ENCODE measurements at places on chromosomes 12 and 14.

DNA sequence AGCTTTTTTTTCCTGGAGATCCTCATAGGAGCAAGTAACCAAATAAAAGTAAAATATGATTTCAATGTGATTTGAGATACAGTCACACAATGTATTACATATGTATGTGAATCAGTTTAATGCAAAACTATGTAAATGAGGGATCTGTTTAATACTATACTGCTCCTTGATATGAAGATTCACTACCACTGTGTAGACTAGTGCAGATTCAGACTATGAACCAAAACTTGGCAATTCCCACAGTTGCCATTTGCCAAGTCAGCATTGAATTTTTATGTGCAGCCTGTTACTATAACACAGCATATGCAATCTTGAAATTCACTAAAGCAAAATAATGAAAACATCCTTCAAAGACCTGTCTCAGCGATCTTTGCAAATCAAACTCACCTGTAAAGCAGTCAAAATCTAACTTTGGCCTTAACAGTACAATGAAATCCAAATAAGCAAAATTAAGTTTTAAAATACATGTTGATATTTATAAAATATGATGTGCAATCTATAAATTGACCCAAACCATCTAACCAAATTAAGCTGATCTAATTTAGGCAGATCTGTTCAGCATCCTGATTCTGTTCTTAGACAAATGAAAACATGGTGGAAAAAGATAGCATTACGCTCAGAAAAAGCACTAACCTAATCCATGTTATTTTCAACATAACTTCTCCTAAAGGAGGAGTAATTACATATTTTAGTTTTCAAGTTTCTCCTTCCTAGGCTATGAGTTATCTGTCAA, 25.5 kb upstream of the LMNTD1 start:
- no peak overlapping the region for H3K4me3 ChIP-seq
- no peaks in the 10 kb centered on the region for H3K36me3 ChIP-seq
- no peaks in the 10 kb centered on the region for H3K27me3 ChIP-seq
- no peaks in the 10 kb centered on the region for H3K4me1 ChIP-seq
- DNase-seq = no peak

- no peak overlapping the region for H3K27ac ChIP-seq
- no peak overlapping the region for H3K4me3 ChIP-seq
- H3K27me3 ChIP-seq = no peaks in the 10 kb centered on the region
- H3K36me3 ChIP-seq = no peaks in the 10 kb centered on the region
These were observed 216.2 kb upstream of the PLEKHG7 start for GRCh38 chr12:92486443-92487137.

DNA sequence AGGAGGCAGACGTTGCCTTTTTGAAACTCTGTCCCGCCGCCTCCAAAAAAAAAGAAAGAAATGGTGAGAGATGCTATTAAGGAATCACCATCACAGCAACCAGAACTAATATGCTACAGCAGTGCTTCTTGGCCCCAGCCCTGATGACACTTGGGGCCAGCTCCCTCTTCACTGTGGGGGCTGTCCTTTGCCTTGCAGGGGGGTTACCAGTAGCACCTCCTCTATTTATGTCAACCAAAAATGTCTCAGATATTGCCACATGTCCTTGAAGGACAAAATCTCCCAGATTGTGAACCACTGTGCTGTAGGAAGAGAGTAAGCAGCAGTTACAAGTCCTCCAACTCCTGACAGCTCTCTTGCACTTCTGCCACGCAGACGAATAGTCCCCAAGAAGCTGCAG, 76.4 kb downstream of the LRRC74A start:
- H3K27me3 ChIP-seq = no peaks in the 10 kb centered on the region
- H3K36me3 ChIP-seq = no peaks in the 10 kb centered on the region
- no peak for DNase-seq
- no peak overlapping the region for H3K27ac ChIP-seq

- no peaks in the 10 kb centered on the region for H3K36me3 ChIP-seq
- H3K27ac ChIP-seq = peak within 1 kb of the TSS; percentile 81
- peak within 1 kb of the TSS; percentile 91 for H3K4me3 ChIP-seq
- peak; percentile 70 for DNase-seq
- peaks cover 11% of the 10 kb centered on the region for H3K4me1 ChIP-seq
These were observed at the start of gene TM7SF3 for GRCh38 chr12:27014085-27014858. TSS of gene TM7SF3 (minus strand) at chr12:27014384. CDS start at chr12:27014168, 216 bp downstream.

DNA sequence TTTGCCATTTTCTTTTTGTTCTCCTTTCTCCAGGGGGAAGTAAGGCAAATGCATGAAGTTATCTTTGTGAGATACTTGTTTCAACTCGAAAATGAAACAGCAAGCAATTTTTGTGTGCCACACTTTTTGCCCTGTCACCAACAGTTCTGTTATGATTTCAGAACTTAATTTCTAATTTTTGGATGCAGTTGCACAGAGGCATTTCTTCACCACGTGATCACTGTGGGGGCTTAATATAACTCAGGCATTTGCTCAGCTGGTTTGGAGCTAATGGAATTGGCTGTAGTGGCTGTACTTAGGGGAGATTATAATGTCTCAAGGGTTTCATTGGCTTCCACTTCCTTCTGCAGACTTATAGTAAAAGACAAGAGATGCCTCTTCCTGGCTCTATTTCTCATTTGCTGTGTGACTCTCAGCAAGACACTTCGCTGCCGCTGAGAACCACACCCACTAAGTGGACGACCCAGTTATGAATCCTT, 452.4 kb downstream of the RAD51B start:
- DNase-seq = no peak
- no peak overlapping the region for H3K4me3 ChIP-seq
- no peaks in the 10 kb centered on the region for H3K27me3 ChIP-seq
- H3K27ac ChIP-seq = no peak overlapping the region

- no peak overlapping the region for H3K27ac ChIP-seq
- H3K27me3 ChIP-seq = no peaks in the 10 kb centered on the region
- H3K36me3 ChIP-seq = peaks cover 27% of the 10 kb centered on the region
- no peaks in the 10 kb centered on the region for H3K4me1 ChIP-seq
- no peak overlapping the region for H3K4me3 ChIP-seq
These were observed 49.4 kb downstream of the ZDHHC17 start for GRCh38 chr12:76813265-76813664.

DNA sequence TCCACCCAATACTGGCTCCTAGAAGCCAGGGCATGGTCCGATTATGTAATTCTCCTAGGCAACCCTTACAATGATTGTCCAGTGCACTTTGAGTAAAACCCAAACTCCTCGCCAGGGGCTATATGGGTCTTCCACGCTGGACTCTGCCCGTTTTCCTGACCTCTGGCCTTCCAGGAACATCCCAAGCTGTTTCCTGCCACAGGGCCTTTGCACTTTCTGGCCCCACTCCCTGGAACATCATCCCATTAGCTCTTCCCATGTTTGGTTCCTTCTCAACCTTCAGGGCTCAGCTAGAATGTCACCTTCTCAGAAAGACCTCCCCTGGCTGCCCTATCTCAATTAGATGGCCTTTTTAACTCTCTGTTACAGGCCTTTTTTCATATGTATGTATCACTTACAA, 85.4 kb downstream of the IRF2BPL start:
- peaks cover 20% of the 10 kb centered on the region for H3K4me1 ChIP-seq
- H3K27me3 ChIP-seq = no peaks in the 10 kb centered on the region
- no peak overlapping the region for H3K4me3 ChIP-seq
- no peaks in the 10 kb centered on the region for H3K36me3 ChIP-seq
- DNase-seq = no peak

DNA sequence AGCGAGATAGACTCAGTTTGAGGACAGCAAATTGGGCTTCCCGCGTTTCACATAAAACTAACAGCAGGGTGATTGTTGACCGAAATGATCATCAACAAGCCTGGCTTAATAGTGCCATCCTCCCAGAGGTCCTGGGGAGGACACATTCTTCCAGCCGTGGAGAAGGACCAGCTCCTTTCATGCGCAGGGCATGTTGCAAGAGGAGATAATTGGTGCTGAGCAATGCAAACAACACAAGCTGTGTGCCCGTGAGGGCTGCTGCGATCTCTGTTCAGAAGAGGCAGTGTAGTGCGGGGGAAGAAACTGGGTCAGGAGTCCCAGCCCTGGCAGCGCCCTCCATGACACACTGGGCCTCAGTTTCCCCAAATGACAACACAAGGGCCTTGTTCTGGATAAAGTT, 54.3 kb downstream of the CCDC85C start:
- H3K36me3 ChIP-seq = no peaks in the 10 kb centered on the region
- no peak for DNase-seq
- no peak overlapping the region for H3K27ac ChIP-seq
- H3K4me1 ChIP-seq = no peaks in the 10 kb centered on the region

DNA sequence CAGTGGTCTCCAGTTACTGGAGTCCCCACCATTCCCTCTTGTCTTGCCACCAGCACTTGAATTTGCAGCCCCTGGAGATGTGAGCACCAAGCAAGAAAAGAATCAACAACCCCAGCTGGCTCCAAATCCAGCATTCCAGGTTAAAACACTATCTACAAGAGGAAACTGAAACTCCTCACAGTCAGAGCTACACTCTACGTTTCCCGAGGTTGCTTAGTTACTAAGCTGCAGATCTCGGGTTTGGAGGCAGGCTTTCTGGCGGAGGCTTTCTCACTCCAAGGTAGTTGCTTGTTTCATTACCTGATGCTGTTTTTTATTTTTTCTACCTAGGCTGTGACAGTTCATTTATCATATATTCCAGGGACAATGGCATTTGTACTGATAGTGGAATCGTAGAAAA, 248.1 kb downstream of the GLT1D1 start:
- H3K36me3 ChIP-seq = no peaks in the 10 kb centered on the region
- no peaks in the 10 kb centered on the region for H3K27me3 ChIP-seq
- H3K4me1 ChIP-seq = no peaks in the 10 kb centered on the region
- no peak for DNase-seq

- H3K27me3 ChIP-seq = no peaks in the 10 kb centered on the region
- no peak for DNase-seq
- H3K4me3 ChIP-seq = no peak within 1 kb of the TSS
- no peak within 1 kb of the TSS for H3K27ac ChIP-seq
These were observed at the start of gene NTS for GRCh38 chr12:85874031-85874461. TSS of gene NTS (plus strand) at chr12:85874295. CDS start at chr12:85874404, 109 bp downstream.

DNA sequence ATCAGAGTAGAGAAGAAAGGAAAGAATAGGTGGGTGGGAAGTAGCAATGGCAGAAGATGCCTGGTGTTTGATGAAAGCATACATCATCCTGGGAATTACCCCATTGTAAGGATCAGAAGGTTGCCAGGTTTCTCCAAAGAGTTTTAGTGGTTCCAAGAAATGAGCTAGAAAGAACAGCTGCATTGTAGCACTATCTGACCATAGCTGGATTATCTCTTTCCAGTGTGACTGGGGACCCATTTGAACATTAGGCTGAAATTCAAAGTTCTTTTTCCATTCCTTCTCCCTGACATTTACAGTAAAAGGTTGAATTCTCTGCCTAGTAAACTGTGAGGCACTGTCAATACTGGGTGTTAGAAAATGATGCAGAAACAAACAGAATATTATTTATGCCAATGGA, 244.4 kb downstream of the GALC start:
- H3K36me3 ChIP-seq = no peaks in the 10 kb centered on the region
- no peak for DNase-seq
- no peaks in the 10 kb centered on the region for H3K27me3 ChIP-seq

GRCh38 chr14:69606258-69607184, 4.9 kb upstream of the SUSD6 start:
- DNase-seq = no peak
- no peaks in the 10 kb centered on the region for H3K27me3 ChIP-seq
- peaks cover 5% of the 10 kb centered on the region for H3K4me1 ChIP-seq
- H3K36me3 ChIP-seq = no peaks in the 10 kb centered on the region

DNA sequence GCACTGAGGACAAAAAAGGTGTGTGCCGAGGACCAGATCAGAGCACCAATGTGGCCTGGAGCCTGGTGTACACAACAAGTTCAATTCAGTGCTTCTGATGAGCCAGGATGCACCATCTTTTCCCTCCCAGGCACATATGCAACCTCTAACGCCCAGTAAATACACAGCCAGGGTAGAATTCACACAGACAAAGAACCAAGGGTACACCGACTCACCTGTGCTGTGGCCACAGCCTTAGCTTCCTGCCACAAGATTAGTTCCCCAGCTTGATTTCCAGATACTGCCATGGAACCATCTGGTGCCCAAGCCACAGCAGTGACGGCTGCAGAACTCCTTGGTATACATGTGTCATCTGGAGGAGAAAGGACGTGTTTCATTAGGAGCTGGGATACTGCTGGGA, 29.4 kb downstream of the PARP2 start:
- no peaks in the 10 kb centered on the region for H3K27me3 ChIP-seq
- peaks cover 45% of the 10 kb centered on the region for H3K36me3 ChIP-seq
- no peak overlapping the region for H3K27ac ChIP-seq
- H3K4me3 ChIP-seq = no peak overlapping the region
- H3K4me1 ChIP-seq = no peaks in the 10 kb centered on the region
- no peak for DNase-seq

GRCh38 chr12:34393821-34394150, 371.5 kb downstream of the ALG10 start:
- no peaks in the 10 kb centered on the region for H3K36me3 ChIP-seq
- H3K4me1 ChIP-seq = no peaks in the 10 kb centered on the region
- H3K27me3 ChIP-seq = no peaks in the 10 kb centered on the region
- H3K27ac ChIP-seq = no peak overlapping the region
- H3K4me3 ChIP-seq = no peak overlapping the region
- no peak for DNase-seq

Data from astrocyte (in vitro differentiated cells and primary cell).